ENCODE measurements at places on chromosomes 6 and 20.

GRCh38 chr6:37456816-37457560 lies 24.0 kb downstream of the CMTR1 start:
- DNase-seq = peak; percentile 92

DNA sequence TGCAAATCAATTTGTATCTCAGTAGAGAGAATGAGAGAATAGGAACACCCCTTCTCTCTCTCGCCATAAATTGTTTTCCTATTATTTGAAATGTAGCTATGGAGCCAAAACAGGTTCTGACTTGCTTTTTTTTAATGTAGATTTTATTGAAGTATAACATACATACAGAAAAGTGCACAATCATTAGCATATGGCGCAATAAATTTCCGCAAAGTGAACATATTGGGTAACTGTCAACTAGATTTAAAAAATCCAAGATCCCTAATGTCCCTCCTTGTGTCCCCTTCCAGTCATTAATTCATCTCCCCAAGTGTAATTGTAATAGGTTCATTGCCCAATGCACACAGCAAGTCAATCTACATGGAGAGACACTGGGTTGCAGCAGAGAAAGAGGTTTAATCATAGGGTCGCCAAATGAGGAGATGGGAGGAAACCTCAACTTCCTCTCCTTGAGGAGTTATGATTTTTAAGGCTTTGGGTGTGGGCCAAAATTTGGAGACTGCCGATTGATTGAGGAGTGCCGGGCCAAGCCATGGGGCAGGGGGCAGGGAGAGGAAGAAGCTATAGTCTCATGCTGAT lies 43.3 kb upstream of the TGM3 start:
- DNase-seq = no peak

DNA sequence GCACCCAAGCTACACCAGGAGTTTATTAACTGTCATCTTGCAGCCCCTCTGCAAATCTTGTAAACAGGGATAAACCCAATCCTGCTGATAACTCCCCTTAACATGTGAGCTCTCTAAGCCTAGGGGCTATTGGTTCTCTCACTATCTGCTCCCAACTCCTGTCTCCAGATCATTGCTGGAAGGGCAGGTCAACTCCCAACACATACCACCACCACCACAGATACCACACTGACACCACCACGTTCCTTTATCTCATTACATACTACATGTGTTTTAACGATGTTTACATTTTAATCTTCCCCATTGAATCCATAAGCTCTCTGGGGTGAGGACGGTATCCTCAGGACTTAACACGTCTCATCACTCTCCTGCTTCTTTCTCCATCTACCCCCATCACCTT lies 51.8 kb downstream of the SIM1 start:
- DNase-seq = no peak

DNA sequence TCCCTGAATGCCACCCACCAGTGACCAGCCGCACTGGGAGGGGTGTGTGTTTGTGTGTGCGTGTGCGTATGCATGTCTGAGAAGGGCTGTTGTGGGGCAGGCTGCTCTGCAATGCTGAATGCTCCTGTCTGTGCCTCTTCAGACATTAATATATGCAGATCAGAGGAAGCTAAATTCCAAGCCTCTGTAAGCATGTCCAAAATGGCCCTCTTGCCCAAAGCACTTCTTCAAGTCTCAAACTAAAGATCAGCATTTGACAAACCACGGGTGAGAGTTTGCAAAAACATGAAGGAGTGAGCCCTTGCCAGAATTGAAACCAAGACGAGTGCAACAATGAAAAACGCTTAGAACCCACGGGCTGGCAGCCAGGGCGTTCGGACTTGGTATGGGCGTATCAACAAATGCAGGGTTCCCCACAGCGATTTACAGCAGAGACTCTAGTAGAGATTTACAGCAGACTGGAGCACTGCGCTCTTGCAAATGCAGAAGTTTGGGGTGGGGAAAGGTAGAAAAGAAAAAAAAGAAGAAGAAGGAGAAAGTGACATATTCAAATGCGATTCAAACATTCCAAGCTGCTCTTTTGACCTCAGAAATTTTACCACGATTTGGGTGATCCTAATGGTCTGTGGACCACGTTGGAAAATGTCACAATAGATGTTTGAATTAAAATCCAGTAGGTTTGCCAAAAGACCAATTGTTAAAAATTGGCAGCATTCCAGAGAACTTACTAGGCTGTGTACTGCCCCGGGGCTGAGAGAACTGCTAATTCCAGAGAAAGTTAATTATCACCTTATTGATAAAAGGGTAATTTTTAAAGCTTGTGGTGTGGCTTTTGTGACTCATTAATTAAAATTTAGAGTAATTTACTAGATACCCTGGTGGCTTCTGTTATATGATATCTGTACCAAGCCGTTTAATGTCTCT lies 3.5 kb downstream of the SCML4 start:
- DNase-seq = no peak

GRCh38 chr20:31915491-31916280 lies 36.2 kb downstream of the PDRG1 start:
- DNase-seq = no peak

GRCh38 chr6:25089442-25089841 lies 153.7 kb upstream of the RIPOR2 start:
- peak; percentile 4 for DNase-seq

DNA sequence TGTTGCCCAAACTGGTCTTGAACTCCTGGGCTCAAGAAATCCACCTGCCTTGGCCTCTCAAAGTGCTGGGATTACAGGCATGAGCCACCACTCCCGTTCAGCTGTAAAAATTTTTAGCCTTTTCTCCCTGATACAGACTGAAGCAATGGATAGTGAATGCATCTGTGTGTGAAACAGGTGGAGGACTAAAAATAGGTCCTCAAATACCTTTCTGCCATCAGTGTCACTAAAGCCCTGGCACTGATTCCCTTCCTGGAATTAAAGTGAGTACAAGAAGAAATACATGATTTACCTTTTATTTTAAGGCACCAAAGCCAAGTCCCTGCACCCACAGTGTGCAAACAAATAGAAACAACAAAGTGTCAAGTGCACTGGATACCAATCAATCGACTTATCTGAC lies 25.1 kb downstream of the TULP4 start:
- DNase-seq = no peak

DNA sequence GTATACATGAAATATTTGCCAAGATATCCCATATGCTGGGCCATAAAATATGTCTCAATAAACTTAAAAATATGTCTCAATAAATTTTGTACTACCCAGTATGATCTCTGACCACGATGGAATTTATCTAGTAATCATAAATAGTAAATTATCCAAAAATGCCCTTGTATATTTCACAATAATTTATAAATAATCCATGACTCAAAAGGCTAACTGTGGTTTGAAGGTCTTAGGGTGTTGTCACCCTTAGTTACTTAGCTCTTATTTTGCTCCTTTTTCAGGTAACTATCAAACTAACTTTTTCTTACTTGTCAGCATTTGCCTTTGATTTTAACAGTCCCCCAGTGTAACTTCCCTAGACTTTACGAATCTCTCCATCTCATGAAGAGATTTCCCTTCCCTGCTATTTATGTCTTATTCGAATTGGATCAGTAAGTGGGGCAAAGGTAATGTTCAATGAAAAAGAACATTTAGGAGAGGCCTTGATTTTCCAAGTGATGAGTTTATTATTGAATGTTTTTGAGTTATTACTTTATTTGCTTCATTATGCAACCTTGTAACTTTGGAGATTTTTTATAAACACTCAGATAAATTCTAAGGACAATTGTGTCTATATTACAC lies 109.0 kb upstream of the THBS2 start:
- peak; percentile 46 for DNase-seq

DNA sequence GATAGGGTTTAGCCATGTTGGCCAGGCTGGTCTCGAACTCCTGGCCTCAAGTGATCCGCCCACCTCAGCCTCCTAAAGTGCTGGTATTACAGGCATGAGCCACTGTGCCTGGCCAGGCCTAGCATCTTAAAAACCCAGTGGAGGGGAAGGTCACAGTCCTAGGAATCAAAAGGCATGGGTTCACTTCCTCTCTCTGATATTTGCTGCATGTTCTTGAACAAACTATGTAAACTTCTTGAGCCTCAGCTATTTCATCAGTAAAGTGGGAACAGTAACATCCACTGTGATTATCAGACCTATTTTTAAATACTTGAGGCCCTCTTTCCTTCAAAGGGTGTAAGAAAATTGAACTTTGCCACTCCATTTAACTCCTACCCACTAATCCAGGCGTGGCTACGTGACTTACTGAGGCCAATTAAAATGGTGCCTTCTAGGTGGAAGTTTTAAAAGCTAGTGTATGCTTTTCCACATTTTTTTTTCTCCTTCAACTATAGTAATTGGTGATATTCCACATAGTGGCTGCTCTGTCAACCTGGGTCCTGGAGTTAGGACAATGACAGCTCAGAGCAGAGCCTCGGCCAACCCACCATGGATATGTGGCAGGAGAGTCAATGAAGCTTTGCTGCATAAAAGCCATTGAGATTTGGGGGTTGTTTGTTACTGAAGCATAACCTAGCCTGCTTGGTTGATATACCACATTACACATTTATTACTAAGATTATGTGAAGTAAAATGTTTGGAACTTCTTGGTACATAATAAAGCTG lies 32.2 kb upstream of the IER3 start:
- no peak for DNase-seq

DNA sequence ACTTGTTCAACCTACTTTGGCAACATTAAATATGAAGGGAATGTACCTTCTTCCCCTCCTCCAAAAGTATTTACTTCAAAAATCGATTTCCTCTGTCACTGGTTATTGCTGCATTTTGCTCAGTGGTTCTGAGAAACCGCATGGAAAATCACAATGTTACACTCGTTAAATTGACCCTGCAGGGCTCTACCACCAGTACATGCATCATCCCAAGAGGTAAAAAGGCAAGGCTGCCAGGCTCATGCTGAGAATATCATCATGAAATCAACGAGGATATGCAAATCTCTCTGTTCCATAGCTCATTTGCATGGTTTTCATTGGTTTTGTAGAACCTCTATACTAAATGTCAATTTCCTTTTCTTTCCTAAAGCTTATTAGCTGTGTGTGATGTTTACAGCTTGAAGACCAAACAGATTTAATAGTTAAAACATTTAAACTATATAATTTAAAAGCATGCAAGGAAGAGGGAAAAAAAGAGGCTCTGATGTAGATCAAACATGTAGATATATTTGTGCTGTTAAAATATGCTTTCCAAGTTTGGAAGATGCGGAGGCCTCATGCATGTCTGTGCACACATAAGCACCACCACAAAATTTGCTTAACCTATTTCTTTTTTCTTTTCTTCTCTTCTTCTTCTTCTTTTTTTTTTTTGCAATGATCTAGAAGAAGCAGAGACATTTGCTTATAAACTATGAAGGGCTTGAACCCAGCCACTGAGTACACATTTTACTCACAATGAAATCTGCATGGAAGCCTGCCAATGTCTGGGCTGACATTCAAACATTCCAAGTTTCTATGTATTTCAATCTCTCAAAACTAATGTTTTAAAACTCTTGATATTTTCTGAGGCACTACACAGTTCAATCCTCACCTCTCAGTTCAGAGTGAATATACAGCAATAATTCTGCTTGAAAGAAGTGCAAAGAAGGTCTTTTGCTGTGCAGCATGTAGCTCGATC lies 194.0 kb downstream of the GMPR start:
- DNase-seq = peak; percentile 30

- DNase-seq = no peak
Measured at GRCh38 chr20:4229415-4229814, 214.1 kb upstream of the RNF24 start.

DNA sequence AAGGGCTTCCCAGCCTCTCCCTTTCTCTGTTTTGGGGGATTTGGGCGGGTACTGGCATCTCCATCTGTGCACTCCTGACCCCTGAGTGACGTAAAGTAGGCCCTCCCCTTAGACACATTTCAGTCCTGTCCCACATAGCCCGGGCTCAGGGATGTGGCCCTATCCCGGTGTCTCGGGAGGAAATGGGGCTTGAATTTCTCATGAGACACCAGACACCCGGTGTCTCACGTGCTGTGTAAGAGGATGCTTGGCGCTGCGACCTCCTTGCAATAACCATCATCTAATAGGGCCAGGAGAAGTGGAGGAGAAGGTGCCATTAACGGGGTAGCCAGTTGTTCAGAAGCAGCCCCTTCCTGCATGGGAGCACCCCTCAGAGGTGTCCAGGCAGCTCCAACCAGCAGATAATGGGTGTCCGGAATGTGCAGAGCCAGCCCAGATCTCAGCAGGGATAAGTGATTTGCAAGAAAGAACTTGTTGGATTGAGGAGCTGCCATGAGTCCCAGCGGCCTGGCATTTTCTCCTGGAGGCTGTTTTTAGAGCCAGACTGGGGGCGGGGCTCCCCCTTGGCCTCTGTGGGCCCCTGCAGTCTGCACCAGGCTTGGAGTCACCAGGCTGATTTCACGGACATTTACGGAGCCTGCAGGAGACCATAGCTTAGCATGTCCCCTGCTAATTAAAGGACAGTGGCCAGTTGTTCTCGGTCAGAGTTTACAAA lies 372.0 kb downstream of the PREX1 start:
- DNase-seq = no peak

GRCh38 chr20:31747640-31748039 lies 8.6 kb downstream of the TPX2 start:
- DNase-seq = peak; percentile 31

DNA sequence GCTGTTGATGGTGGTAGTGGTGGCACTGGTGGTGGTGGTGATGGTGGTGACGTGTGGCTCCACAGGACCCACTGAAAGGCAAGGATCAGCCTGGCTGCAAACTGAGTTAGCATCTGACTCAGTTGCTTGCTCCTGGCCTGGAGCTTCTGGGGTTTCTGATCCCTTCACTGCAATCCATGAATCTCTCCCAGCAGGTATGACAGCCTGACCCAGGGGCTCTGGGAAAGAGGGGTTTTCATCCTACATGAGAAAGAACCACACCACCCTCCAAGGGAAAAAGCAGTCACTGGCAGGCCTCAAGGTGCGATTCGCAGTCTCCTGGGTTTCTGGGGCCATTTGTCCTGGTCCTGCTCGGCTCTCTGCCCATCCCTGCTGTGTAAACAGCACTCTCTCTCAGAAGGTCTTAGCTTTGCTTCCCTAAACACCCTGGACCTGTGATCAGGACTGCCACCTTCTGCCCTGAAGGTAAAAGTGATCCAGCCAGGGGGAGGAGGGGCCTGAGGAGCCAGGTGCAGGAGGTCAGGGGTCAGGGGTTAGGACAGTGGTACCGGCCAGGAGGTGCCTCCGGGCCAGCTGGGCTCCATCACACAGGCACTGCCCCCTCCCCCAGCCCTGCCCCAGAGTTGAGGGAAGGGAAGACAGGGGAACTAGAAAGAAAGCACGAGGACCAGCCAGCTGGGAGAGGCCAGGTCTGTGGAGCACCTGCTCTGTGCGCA lies 152.0 kb downstream of the BMP7 start:
- DNase-seq = no peak

DNA sequence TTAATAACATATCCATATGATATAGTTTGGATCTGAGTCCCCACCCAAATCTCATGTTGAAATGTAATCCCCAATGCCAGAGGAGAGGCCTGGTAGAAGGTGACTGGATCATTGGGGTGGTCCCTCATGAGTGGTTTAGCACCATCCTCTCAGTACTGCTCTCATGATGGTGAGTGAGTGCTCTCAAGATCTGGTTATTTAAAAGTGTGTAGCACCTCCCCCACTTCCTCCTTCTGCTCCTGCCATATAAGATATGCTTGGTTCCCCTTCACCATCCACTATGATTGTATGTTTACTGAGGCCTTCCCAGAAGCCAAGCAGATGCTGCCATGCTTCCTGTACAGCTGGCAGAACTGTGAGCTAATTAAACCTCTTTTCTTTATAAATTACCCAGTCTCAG lies 22.9 kb downstream of the IRF4 start:
- no peak for DNase-seq

Data from AG08395 (cell line).